ENCODE measurements at places on chromosomes 11 and 22. TPM values are rescaled to one million over a fixed set of nuclear protein-coding genes. Genes with fewer than 3 reads are reported as not detected.

DNA sequence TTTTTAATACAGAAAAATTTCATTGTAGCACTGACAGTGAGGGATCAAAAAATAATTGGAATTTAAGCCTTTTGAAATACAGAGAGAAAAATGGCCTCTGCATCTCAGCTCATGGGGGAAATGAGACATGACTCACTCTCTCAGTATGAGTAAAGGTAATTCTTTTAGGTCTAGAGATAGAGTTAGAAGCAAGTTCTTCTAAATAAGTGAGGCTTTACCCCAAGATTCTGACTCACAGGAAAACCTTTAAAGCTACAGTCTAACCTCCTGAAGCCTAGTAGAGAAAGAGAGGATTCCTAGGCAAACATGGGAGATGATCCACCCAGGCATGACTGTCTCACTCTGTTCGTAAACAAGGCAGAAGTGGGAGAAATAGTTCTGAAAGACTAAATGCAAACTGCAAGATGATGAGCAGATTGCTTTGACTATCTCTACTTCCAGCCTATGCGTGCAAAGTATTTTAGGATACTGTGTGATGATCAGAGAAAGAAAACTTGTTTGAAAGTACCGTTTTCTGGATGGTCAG lies 1003.3 kb upstream of the CCDC90B start:
- DNase-seq: peak; percentile 55

Gene EIF4G2
- 956 TPM for total RNA-seq

DNA sequence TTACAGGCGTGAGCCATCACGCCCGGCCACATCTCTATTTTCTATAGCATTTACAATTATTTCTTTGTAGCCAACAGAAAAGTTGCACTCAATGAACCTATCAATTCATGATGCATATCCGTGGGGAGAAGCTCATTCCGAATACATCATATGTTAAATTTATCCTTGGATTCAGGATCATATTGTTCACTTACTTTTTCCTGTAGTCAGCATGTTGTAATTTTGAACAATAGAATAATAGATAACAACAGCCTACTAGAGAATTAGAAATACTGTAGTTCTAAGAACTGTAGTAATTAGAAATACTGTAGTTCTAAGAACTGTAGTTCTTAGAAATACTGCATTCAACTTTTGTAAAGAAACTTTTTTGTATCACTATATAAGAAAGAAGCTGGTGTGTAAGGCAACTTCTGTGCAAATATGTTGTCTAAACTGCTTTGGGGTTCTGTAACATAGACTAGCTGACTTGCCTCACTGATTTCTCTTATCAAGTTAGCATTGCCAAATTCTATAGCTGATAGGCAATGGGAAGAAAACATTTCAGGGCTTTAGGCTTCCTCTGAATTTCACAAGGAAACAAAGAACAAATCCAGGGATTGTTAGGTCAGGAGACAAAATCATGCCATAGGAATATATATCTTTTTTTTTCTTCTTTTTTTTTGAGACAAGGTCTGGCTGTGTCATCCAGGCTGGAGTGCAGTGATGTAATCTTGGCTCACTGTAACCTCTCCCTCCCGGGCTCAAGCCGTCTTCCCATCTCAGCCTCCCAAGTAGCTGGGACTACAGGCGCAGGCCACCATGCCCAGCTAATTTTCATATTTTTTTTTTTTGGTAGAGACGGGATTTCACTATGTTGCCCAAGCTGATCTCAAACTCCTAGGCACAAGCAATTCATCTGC lies 91.9 kb downstream of the CSTPP1 start:
- DNase-seq: no peak

- DNase-seq: no peak
These were observed 188.3 kb downstream of the DDX10 start for GRCh38 chr11:108853151-108853550.

GRCh38 chr11:133164986-133165385 lies 367.3 kb downstream of the OPCML start:
- DNase-seq: no peak

Gene ARVCF
- total RNA-seq: 16.4 TPM

DNA sequence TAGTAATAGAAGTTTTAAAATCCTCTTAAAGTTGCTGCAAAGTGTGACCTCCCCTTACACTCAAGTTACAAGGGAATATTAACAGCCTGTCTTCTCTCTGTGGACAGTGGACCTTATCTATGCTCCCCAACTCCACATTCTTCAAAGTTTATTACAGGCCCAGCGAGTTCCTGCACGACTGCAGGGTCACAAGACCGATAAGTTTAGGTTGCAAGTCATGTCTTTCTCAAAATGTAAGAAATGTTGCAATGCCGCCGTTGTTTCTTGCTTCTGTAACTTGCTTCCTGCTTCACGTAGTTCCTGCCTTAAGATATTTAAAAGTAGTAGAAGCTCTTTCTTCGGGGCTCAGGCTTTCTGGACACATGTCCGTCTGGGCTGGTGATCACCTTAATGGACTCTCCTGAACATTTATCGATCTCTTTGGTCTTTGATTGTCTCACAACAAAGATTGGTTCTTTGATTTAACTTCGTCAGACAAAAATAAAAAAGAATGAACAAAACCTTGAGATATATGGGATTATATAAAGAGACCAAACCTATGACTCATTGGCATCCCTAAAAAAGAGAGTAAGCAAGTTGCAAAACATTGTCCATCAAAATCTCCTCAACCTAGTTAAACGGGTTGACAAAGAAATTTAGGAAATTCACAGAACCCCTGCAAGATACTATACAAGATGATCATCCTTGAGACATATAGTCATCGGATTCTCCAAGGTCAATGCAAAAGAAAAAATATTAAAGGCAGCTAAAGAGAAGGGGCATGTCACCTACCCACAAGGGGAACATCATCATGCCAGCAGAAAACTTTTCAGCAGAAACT lies 45.4 kb upstream of the GLYAT start:
- no peak for DNase-seq

- peak; percentile 26 for DNase-seq
These were observed 48.4 kb downstream of the KCNJ4 start for GRCh38 chr22:38406617-38407016.

- peak; percentile 29 for DNase-seq
These were observed 15.5 kb upstream of the TMPRSS5 start for GRCh38 chr11:113721462-113722066.

GRCh38 chr22:49448526-49448925 lies 379.1 kb downstream of the BRD1 start:
- DNase-seq: no peak

DNA sequence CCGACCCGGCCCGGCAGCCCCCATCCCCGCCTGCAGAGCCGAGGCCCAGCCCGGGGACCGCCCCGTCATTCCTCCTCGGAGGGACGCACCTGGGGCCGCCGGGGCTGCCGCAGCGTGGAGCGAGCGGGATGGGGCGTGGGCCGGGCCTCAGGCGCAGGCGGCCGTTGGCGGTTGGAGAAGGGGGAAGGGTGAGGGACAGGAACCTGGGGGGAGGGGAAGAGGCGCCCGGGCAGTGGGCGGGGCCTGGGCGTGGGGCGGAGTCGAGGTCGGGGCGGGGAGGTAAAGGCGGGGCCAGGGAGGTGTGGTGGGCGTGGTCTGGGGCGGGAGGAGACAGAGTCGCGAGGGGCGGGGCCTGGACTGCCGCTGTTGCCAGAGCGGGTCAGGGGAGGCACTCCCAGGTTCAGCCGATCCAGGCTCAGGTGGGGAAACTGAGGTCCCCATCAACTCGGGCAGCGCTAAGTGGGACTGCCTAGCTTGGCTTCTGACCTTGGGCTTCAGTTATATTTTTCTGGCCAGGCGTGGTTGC lies at the start of gene TESMIN:
TESMIN (minus strand) TSS at position 190 of the 526 bp plus-strand sequence. CDS start 860 bp downstream, outside the sequence.
- DNase-seq: peak; percentile 79

GRCh38 chr11:68266121-68266891 lies 5.5 kb downstream of the C11orf24 start:
- DNase-seq: no peak

GRCh38 chr22:44648085-44648820 lies 53.8 kb upstream of the PRR5 start:
- no peak for DNase-seq

DNA sequence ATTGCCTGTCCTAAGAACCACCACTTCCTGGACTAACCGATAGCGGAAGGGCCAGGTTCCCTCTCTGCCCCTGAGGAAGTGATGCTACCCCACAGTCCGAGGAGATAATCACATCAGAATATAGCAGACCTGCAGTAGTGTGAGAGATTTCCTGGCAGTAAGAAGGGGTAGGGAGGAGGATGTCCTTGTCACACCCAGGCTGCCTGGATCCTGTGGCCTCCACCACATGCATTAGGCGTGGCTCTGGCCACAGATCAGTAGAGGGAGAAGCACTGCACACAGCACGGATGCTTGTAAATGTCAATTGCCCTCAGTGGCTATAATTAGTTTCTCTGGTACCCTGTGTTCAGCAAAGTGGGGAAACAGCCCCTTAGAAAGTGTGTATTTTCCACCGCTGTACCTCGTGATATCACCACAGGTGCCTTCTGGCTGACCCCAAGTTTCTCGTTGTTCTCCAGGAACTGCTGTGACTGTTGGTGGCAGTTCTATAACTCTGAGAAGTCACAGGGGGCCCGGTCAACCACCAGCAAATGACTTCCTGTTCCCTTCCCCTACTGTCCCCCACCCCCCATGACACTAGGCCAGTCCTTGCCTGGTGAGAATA lies 61.8 kb downstream of the UBASH3B start:
- no peak for DNase-seq

GRCh38 chr11:83609191-83609590 lies 323.0 kb upstream of the CCDC90B start:
- no peak for DNase-seq

GRCh38 chr11:69721106-69721505 lies 17.3 kb upstream of the FGF19 start:
- no peak for DNase-seq

DNA sequence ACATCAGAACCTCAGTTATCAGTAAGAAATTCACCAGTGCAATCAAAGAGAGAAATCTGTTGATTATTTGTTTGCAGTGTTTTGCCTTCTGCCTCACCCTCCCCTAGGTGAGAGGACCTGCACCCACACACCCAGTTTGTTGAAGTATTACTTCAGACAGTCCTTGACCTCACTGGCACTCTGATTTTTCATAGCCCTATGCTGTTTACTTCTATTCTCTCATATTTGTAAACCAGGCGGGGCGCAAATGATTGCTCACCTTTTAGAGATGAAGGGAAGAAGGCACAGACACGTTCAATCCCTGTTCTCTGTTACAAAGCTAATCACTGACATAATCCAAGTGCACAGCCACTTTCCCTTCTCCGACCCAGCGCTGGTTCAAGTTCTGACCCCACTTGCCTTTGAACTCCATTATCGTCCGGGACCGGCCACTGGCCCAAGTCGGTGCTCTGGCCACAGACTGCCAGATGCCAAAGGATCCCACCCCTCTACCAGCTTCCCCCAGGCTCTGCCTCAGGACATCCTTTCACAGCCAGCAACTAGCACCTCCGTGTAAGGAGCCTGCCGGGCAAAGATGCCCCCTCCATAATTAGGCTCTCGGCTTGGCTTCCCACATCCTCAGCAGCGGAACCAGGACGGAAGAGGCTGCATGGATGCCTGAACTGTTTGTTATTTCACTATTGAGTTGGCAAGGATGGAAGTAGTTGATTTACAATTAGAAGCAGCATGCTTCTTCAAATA lies 1.7 kb downstream of the ETS1 start:
- DNase-seq: no peak

Gene GUCY1A2
- total RNA-seq: 0.17 TPM

DNA sequence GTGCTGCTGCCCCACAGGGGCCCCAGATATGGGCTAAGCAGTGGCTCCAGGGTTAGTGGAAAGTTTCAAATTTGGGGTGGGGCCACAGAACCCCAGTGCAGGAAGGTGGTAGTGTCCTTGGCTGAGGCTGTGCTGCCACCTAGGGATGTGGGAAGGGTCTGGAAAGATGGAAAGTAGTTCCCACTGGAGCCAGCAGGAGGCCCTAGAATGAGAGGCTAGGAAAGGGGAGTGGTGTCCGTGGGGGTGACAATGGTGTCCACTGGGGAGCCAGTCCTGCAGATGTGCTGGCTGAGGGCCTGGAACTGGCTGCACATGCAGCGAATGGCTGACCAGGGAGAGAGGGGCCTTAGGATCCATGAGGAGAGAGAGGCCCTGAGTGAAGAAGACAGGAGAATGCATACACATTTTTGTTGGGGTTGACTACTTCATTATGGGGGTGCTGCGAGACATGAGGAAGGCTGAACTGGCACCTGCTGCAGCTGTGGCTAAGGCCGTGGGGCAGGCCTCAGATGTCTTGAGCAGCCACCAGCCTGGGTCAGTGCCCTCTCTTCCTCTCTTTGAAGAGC lies 21.1 kb downstream of the RFPL3 start:
- peak; percentile 31 for DNase-seq

Gene CHEK2
- total RNA-seq: 19.2 TPM

GRCh38 chr11:126739499-126740145 lies 260.9 kb downstream of the KIRREL3 start:
- DNase-seq: no peak

GRCh38 chr11:113105592-113105991 lies 144.4 kb downstream of the NCAM1 start:
- DNase-seq: peak; percentile 7

DNA sequence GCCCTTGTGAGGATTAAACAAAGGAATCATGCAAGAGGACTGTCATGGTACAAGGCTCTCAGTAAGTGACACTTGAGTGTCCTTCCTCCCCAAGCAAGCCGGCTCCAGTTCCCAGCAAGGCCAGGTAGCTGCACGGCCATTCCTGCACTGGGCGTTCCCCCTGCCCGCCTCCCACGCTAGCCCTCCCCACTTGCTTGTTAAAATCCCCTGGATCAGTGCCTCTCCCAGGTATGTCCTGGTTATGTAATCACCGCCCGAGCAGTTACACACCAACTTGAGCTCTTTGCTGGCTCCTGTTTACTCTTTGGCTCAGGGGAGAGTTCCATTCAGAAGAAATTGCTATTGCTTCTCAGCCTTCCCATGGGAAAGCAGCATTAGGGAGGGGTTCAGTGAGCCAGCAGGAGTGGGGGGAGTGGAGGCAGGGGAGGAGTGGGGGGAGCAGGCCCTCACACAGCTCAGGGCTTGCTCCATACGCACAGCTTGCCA lies 19.4 kb upstream of the MYEOV start:
- peak; percentile 94 for DNase-seq

All from mammary epithelial cell (primary cell).